ENCODE measurements at places on chromosomes 7 and 10.

DNA sequence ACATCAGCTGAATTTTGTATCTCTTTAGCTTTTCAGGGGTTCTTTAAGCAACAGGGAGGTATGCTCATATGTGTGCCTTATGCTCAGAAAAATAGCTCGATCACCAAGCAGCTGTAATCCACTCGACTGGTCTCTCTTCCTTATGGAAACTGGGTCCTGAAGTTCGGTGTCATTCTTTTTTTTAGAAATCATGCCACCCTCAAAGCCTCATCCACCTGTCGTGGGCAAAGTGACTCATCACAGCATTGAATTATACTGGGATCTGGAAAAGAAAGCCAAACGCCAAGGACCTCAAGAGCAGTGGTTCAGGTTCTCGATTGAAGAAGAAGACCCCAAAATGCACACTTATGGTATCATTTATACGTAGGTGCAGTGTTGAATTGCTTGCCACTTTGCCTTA lies 83.6 kb downstream of the FANK1 start:
- DNase-seq = no peak

DNA sequence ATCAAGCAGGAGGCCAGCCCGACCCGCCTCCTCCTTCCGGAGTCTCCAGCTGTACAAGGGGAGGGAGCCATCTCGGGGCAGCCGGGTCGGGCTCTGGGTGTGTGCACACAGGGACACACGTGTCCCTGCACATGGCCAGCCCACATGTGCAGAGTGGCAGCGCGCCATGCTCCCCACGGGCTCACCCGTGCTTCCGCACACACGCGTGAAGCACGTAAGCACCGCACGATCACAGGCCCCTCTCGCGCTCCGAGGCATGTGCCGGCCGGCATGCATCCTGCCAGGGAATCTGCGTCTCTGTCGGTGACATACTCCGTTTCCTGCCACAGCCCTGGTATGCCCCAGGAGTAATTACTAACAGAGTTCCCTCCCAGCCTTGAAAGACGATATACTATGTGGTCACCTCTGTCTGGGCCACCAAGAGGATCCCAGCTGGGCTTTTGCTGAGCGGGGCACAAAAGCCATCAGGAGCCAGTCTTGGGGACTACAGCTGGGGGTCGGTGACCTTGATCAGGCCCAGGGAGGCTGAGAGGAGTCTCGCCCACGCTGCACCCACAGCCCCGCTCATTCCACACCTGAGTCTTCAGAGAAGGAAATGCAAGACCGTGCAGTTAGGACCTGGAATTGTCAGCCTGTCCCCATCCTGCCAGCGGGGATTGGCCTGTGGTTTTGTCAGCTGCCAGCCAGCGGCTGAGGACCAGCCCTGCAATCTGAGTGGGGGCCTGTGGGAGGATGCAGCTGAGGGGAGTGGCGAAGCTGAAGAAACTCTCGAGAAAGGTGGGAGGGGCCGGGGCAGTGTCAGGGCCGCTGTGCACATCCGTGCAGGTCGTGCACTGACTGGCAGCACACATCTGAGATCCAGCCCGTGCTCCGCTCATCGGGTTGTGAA lies 11.0 kb upstream of the LFNG start:
- no peak for DNase-seq

GRCh38 chr7:41685684-41686083 lies 17.2 kb downstream of the INHBA start:
- DNase-seq = no peak

DNA sequence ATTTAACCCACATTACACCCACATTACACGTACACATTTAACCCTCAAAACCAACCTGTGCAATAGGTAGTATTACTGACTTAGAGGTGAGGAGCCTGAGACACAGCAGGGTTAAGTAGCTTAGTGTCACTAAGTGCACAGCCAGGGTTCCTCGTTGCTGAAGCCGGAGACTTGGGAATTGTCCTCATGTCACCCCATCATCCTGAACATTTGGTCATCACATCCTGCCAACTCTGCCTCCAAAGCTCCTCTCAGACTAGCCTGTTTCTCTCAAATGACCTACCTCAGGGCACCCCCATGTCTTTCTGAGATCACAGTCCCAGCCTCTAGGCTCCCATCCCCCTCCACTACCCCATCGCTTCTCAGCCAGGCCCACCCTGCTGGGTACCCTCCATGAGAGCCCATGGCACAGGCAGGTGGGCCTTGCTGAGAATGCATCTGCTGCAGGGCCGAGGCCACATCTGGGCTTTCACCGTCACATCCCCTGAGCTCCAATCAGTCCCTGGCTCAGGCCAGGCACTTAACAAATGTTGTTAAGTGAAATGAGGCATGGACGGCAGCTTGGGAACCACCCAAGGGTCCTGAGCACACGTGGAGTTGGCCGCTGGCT lies 21.1 kb upstream of the PCBD1 start:
- no peak for DNase-seq

- DNase-seq = no peak
These were observed 16.6 kb upstream of the LANCL2 start for GRCh38 chr7:55348502-55348901.

GRCh38 chr10:61970182-61971002 lies 68.9 kb downstream of the ARID5B start:
- DNase-seq = no peak

GRCh38 chr10:33876584-33877400 lies 542.3 kb upstream of the NRP1 start:
- DNase-seq = no peak

- no peak for DNase-seq
These were observed 32.4 kb downstream of the TRIM8 start for GRCh38 chr10:102676534-102677315.

GRCh38 chr7:70455925-70456324 lies 676.0 kb upstream of the GALNT17 start:
- no peak for DNase-seq

DNA sequence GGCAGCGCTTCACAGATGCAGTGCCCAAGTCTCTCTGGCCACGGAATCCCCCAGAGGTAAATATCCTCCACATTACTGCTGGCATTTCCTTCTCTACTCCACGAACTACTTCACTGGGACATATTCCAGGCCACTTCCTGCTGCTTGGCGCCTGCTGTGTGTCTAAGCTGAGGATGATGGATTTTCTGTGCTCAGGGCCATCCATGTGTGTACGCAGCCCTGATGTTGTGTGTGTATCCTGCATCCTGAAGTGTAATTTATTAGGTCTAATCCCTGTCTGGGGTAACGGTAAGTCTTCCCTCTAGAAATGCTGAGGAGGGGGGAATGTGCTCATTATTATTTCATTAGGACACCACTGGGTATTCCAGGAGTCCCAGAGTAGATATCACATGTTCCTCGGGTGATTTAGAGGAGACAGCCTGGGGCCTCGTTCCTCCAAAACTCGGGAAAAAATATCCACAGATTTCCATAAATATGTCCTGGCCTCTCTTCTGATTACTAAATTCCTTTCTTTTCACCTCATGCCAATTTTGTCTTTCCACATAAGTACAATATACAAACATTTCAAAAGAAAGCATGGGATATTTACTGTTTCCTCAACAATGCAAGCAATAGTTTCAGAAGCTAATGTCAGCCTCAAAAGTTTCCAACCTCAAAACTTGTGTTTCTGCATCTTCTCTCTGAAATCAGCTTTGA lies 25.5 kb upstream of the HABP2 start:
- DNase-seq = no peak

DNA sequence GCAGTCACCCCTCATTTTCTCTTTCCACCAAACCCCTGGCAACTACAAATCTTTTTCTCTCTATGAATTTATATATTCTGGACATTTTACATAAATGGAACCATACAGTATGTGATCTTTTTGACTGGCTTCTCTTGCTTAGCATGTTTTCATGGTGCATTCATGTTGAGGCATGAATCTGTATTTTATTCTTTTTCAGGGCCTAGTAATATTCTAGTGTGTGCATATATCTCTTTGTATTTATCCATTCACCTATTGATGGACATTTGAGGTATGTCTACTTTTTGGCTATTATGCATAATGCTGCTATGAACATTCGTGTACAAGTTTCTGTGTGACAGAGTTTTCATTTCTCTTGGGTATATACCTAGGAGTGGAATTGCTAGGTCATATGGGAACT lies 78.2 kb downstream of the HACD1 start:
- DNase-seq = no peak

DNA sequence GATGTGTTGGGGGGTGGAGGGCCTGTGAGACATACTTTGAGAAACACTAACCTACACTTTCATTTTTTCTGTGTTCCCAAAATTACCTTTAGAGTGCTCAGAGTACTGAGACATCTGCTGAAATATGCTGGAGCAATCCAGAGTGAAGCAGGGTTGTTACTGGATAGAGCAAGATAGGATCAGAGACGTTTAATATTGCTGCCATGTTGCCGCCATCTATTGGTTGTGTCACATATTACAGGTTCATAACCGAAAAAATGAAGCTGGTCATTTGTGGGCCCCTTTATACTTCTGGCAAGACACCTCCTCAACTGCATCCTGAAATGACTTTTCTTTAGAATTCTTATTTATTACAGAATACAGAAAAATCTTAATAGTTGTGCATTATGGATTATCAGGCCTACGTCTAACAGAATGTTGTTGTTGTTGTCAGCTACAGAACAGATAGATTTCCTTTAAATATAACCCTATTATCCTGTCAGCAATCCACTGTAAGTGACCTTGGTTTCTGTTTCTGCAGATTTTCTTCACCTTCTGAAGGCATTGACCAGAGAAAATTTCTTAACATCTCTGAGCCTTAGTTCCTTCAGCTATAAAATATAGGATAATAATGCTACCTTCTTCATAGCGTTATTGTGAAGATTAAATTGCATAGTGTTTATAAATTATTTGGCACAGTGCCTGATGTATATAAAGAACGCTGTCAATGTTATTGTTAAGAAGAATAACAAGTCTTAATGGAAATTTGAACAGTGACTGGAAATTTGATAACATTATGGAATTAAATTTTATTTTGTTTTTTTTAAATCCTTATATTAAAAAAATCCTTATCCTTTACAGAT lies 16.2 kb upstream of the DLD start:
- DNase-seq = no peak

GRCh38 chr10:61605221-61605620 lies 57.5 kb upstream of the CABCOCO1 start:
- DNase-seq = no peak

GRCh38 chr7:82163586-82163985 lies 280.0 kb downstream of the CACNA2D1 start:
- DNase-seq = no peak

- no peak for DNase-seq
These were observed 105.3 kb downstream of the DGKI start for GRCh38 chr7:137741443-137741842.

GRCh38 chr7:132059141-132059540 lies 502.7 kb upstream of the PODXL start:
- DNase-seq = no peak

- no peak for DNase-seq
These were observed 208.3 kb downstream of the CELF2 start for GRCh38 chr10:11225935-11226334.

GRCh38 chr7:106124186-106124585 lies 12.1 kb upstream of the SYPL1 start:
- no peak for DNase-seq

DNA sequence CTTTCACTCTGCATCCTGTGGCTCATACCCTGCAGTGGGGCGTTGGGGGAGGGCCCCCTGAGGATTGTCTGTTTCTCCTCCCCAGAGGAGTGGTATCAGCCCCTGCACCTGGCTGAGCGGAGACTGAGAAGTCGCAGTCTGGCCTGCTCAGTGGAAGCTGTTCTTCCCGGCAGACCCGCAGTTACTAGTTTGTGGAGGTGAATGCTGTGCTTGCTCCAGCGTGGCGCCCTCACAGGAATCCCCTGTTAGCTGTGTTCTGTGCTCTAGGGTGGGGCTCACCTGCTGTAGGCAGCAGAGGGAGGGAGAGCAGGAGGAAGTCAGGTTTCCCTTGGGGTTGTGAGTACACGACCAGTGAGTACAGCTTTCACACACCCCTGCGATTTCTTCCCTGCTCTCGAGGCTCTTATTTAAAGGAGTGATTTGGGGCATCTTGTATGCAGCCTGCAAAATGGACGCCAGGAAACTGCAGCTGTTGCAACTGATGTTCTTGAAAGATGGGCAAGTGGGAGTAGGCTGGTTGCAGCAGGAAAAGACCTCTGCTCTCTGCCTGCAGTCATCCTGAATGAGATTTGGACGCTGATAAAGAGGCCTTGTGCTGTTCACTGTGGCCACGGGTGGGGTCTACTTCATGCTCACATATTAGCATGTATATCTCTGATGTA lies 66.4 kb downstream of the HK1 start:
- no peak for DNase-seq

GRCh38 chr7:43105521-43106120 lies 6.8 kb upstream of the HECW1 start:
- DNase-seq = no peak

DNA sequence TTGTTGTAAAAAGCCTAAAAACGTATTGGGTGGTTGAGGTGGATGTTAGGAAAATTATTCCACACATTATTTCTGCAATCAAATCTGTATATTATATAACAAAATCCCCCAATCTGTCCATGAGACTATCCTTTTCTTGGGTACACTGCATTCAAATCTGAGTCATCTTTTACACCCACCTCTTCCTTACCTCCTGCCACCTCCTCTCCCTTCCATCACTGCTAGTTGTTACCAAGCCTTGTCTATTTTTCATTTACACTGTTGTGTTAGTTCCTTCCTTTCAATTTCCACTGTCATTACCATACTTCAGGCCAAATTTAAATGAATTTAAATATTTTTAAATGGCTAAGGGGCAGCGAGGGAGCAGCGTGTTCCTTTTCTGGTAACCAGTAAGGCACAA lies 83.3 kb downstream of the ITGA8 start:
- DNase-seq = no peak

GRCh38 chr7:128000854-128001265 lies 30.4 kb downstream of the LRRC4 start:
- no peak for DNase-seq

DNA sequence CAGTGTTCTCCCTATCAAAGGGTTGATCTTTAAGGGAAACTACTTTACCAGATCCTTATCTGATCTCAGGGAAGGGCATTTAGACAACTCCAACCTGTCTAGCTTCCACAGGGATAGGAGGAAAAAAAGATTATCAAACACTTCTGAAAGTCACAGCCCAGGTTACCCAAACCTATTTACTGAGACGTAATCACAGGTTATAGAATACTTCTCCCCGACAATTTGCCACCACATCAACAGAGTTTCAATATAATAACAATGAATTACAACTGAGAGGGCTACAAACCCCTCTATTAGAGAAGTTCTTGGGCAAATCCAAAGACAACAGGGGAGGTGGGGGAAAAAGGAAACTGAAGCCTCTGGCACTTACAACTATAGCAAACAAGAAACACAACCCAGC lies 26.3 kb downstream of the CFAP70 start:
- no peak for DNase-seq

Measured in stimulated activated CD8-positive, alpha-beta memory T cell treated with anti-CD3 and anti-CD28 coated beads, Interleukin-2, amount 100 ng/mL, for 1 hour (primary cell).